ENCODE measurements at places on chromosomes 6 and 20.

DNA sequence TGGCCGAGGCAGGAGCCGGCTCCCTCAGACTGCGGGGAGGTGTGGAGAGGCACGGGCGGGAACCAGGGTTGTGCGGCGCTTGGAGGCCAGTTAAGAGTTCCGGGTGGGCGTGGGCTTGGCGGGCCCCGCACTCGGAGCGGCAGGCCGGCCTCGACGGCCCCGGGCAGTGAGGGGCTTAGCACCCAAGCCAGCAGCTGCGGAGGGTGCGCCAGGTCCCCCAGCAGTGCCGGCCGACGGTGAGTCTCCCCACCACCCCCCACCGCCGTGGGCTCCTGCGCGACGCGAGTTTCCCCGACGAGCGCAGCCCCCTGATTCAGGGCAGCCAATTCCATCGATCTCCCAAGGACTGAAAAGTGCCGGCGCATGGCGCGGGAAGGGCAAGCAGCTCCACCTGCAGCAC, 605.4 kb upstream of the SLC35B3 start:
- DNase-seq: no peak

DNA sequence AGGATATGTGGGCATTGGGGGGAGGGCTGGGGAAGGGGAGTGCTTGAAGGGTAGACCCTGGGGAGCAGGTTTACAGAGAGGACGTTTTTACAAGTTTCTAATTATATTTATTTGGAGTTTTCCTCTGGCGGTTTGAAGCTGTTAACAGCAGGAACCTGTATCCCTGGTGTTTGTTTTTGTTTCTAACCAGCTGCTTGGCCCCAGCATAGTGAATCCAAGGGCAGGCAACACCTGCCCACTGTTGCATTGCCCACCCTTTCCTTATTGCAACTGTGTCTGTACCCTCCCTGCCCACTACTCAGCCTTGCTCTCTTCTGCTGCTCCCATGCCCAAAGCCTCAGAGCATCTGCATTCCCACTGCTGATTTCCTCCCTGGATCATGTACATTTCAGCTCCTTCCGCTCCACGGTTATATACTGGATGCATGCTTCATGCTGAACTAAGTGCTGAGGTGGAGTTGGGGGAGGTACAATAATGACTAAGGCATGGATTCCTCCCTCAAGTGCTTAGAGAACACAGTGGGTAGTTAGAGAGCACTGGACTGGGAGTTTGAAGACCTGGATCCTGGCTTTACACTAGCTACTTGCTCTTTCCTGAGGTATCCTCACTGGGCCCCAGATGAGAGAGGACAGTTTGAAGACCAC, 6.0 kb downstream of the SCUBE3 start:
- DNase-seq: no peak

- no peak for DNase-seq
Measured at GRCh38 chr6:41943456-41943855, 1.8 kb upstream of the CCND3 start.

GRCh38 chr6:32167154-32167760, 2.9 kb downstream of the EGFL8 start:
- no peak for DNase-seq

GRCh38 chr20:4067600-4068261, 52.4 kb upstream of the RNF24 start:
- DNase-seq: no peak

DNA sequence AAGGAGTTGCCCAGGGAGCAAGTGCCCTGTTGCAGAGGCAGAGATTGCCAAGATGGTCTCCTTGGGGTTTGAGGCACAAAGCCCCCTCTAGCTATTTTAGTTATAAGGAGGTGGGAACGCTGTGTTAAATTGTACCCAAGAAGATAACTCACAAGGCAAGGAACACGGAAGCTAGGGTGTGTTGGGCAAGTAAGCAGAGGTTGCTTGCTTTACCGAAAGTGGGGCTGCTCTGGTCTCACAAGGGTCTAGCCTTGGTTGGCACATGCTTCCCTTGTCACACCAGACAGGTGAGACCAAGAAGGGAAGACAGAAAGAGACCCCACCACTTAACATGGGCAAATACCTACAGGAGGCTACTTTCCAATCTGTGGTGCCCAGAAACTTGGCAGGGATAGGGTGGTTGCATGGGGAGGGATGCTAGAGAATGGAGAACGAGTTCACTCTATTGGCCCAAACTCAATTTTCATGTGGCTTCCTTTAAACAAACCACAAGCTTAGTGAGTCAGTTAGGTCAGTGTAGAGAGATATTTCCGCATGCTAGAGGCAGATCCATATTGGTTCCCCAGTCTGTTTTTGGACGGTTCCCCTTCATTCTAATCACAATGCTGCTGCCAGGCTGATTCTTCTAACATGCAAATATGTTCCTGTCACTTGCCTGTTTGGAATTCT, 42.4 kb downstream of the PLAGL1 start:
- no peak for DNase-seq

DNA sequence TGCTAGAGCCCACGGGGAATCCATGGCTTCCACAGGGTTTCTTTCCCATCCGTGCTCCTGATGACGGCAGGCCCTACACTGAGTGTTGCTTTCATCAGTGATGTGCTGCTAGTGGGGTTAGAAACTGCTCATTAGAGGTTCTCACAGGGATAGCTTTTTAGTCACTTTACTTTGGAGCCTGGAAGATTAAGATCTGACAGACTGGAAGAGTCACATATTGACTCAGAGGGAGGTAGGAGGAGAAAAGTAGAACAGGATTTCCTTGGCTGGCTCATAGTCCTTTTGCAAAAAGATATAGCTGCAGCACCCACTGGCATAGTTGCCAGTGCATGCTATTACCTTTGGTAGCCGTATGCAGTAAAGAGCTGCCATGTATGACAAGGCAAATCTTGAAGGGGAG, 890.3 kb downstream of the C6orf118 start:
- no peak for DNase-seq

DNA sequence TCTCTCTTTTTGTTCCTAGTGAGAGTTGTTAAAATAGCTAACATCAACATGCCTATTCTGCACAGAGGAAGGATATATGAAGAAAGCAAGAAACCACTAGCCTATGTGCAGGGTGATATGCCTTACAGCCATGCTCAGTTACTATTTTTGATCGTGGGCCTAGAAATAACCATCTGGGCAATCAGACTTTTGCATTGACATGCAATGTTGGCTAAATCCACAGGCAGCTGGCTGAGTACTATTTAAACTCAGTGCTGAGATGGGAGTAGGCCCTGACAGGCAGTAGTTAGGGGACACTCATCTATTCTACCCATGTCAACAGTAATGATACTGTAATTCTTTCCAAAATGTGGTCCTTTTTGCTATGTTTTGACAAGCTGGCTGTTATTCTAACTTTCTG, 89.6 kb downstream of the HDGFL1 start:
- no peak for DNase-seq

DNA sequence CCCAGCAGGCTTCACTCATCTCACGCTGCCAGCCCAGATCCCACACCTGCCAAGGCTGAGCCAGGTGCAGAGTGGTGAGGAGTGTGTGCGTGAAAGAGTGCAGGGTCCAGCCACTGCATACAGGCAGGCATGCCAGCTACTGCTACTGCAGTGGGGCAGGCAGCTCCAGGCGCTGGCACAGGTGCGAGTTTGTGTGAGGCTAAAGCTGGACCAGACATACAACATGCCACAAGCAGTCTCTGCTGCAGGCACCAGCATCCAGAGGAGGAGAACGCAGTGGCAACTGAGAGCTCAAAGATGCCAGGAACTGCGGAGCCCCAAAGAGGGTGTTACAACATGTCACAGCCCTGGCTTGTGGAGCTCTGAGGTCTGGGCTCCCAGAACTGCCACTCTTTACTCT, 149.8 kb downstream of the EYS start:
- peak; percentile 56 for DNase-seq
